ENCODE measurements at places on chromosomes 12 and 14. TPM values are rescaled to one million over a fixed set of nuclear protein-coding genes. Genes with fewer than 3 reads are reported as not detected.
A peak's percentile ranks its signal among the peaks of the same experiment; 100 is the strongest.

Gene SLC2A14
- polyA plus RNA-seq: not detected

Gene LTB4R
- 10.3 TPM for polyA plus RNA-seq

- DNase-seq: no peak
Measured at GRCh38 chr12:18907728-18908127, 169.8 kb downstream of the CAPZA3 start.

GRCh38 chr12:54060975-54061778, 7.5 kb downstream of the HOXC4 start:
- no peak for DNase-seq

GRCh38 chr14:35695647-35696046, 113.4 kb downstream of the RALGAPA1 start:
- no peak for DNase-seq

GRCh38 chr12:131529196-131530040, 181.5 kb upstream of the SFSWAP start:
- no peak for DNase-seq

Gene HOXC12
- not detected for polyA plus RNA-seq

Gene ACACB
- 1.4 TPM for polyA plus RNA-seq

Gene KRT83
- not detected for polyA plus RNA-seq

Gene LYZ
- not detected for polyA plus RNA-seq

- DNase-seq: no peak
Measured at GRCh38 chr12:122865268-122866231, 30.3 kb downstream of the HIP1R start.

Gene CKAP4
- 7.6 TPM for polyA plus RNA-seq

Gene LRRK2
- polyA plus RNA-seq: not detected

GRCh38 chr14:95876761-95877538, at the start of gene TUNAR:
Gene TUNAR (plus strand): TSS chr14:95876832.
- DNase-seq: no peak

- DNase-seq: no peak
Measured at GRCh38 chr12:68189821-68190242, 30.3 kb upstream of the IFNG start.

Gene CD69
- 253 TPM for polyA plus RNA-seq

GRCh38 chr12:94208622-94208966, 60.2 kb downstream of the PLXNC1 start:
- no peak for DNase-seq

- DNase-seq: no peak
Measured at GRCh38 chr12:127654383-127654985, 612.5 kb upstream of the TMEM132C start.

DNA sequence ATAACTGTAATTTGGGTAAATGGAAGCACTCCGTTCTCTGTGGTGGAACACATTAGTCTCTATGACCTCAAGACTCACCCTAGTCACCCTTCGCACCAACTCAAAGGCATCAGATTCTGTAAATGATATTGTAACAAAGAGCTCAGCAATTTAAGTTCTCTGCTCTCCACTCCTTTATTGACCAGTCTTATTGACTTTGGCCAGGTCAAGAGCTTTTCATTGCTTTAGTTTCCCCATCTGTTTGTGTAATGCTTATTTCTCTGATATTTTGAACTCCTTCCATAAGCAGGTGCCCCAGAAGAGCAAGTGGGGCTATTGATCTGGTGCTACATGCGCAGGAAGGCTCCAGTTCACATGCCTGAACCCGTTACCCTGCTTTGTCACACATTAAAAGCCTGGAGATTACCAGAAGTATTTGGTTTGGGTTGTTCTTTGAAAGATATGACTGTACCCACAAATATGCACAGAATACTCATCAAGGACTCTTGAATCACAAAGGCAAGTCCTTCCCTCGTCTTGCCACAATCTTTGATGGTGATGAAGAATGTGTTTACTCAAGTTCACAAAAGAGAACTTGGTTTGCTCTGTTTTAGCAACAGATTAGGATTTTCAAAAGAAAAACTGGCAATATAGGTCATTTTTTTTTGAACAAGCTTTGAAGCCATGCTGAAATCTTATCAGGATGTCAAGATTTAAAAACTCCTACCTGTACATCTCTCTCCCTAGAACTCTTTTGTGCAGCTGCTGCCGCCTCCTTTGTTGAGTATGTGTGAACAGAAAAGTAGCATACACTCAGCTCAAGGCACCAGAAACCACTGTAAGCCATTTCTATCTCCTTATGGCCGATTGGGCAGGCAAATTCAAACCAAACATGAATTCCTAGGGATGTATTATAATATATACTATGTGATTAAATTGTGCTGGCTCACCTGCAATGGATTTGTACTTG, 193.9 kb downstream of the BCAT1 start:
- no peak for DNase-seq

DNA sequence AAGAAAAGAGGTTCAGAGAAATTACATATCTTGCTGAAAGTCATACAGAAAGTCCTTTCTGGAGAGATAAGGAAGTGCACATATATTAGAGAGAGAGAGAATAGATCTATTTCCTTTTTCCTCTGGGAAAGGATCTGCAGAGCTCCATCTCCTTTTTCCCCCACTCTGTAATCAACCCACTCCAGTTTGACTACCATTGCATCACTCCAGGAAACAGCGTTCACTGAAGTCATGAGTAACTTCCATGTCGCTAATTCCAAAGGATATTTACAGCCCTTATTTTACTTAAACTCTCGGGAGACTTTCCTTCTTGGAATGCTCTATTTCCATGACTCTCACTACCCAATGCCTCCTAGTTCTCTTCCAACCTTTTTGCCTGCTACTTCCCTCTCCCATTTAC, 72.5 kb upstream of the PARP11 start:
- DNase-seq: no peak

- DNase-seq: peak; percentile 71
Measured at GRCh38 chr14:99274346-99275221, 2.6 kb upstream of the BCL11B start.

DNA sequence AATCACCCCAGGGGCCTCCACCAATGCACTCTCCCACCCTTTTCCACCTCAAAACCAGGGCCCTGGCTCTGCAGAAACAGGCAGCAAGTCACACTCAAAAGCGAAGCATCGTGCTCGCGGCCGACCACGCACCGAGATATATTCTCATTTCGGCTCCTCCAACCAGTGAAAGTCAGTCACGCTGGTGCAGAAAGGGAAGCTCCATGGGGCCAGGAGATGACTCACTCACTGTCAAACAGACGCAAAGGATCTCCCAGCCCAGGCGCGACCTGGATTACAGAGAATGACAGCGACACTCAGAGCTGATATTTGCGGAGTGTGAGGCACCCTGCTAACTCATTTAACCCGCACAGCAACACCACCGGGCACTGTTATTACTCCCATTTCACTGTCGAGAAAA, 173.6 kb downstream of the CALM1 start:
- DNase-seq: no peak

Gene MSI1
- not detected for polyA plus RNA-seq

Data from CD8-positive, alpha-beta memory T cell (primary cell).